ENCODE measurements at places on chromosomes 12 and 14.

- DNase-seq: no peak
Measured at GRCh38 chr14:53630336-53630735, 326.3 kb downstream of the BMP4 start.

GRCh38 chr12:93767524-93767863, 90.3 kb downstream of the CRADD start:
- DNase-seq: no peak

GRCh38 chr12:68007466-68007865, 18.2 kb downstream of the IFNG-AS1 start:
- DNase-seq: no peak

DNA sequence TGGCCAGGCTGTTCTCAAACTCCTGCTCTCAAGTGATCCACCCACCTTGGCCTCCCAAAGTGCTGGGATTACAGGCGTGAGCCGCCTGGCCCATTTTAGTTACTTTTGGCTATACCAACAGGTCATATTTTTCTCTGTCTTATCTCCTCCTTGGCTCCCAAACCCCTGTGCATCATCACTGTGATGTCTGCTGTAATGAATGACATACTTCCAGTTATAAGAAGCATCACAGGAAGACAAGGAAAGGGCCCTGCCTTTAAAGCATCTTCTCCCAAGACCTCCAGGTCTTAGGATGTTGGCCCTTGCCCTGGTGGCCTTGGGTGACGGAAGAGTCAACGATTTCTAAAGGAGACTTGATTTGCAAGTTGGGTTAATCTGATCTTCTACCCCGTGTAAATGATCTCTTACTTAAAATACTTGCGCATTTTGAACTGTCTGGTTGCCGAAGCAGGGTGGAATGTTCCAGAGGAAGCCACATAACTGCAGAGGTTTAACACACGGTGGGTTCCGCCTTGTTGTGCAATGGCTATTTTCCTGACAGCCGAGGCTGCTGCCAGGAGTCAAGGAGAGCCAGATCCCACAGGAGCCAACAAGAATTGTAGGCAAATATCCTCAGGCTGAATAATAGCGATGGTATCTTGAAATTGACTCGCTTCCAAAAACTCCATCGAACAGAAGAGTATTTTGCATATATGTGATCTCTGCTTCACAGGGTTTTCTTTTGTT, 55.7 kb upstream of the PLXNC1 start:
- no peak for DNase-seq

DNA sequence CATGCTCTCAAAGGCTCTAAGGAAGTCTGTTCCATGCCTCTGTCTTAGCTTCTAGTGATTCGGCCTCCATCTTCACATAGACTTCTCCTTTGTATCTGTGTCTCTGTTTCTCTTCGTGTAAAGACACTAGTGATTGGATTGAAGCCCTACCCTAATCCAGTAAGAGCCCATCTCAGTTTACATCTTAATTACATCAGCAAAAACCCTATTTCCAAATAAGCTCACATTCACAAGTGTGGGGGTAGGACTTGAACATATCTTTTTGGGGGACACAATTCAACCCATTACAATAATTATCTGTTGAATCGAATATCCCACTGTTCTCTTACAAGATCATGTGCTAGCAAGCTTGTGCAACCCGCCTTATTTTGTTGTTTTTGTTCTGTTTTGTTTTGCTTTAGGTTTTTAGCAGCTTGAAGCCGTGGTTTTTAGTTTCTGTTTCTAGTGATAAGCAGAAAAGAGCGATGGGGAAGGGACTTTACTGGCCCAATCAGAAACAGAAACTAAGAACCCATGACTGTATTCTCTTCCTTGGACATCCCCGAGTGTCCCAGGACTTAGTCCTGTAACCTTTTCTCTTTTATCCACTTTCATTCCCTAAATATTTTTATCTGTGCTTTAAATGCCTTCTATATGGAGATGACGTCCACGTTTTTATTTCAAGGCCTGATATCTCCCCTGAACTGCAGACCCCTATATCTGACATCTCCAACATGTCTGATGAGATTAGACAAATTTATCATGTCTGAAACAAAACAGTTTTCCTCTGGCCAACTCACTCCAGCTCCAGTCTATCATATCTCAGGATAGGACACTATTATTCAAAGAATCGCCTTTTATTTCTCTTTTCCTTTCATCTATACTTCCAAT, 353.0 kb downstream of the CCDC91 start:
- DNase-seq: no peak

DNA sequence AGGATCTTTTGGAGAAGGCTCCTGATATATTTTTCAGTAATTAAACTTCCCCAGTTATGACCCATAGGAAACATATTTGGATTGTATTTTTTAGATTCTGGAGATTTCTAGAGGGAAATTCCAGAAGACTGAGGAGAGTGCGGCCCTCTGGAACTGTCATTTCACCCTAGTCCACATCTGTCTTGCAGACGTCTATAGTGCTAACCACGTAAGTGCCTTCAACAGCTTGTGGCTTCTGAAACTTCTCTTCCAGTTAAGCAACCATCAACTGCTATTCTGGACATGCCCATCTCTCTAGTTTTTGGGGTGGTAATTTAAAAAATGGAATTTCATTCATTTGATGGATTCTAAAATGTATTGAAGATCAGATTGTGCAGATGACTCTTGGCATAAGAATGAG, 1098.8 kb downstream of the TMEM121 start:
- no peak for DNase-seq

- no peak for DNase-seq
Measured at GRCh38 chr14:61090432-61091216, 109.6 kb downstream of the SLC38A6 start.

- DNase-seq: no peak
Measured at GRCh38 chr12:90268574-90268973, 559.9 kb upstream of the ATP2B1 start.

DNA sequence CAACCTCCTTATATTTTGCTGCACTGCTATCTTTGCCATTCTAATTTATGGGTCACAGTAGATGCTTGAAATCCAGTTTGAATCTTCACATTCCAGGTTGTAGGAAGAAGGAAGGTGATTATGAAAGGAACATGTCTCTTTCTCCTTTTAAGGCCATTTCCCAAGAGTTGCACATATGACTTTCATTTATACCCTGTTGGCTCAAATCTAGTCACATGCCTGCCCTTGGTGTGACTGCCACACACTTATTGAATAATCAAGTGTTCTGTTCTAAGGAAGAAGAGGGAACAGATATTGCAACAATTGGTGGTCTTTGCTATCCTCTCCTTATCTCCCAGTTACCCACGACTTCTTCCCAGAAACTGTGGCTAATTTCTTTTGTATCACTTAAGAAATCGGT, 404.3 kb downstream of the TMEM117 start:
- no peak for DNase-seq

GRCh38 chr12:102401087-102401486, 79.3 kb downstream of the IGF1 start:
- no peak for DNase-seq

DNA sequence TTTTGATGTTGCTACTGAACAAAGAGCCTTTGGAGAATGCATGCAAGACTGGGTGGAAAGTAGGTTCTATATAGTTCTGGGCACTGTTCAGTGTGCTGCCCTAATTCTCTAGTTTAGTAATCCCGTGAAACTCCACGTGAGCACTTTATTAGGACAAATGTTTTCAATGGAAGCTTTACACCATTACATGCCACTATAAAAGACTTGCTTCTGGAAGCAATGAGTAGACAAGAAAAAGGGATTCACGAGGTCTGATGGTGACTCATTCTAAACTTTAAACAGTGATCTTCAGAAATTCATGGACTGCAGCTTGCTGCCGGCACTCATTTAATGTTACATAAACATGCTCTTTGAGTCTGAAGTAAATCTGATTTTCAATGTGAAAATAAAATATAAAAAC, 22.3 kb downstream of the ATG14 start:
- no peak for DNase-seq

DNA sequence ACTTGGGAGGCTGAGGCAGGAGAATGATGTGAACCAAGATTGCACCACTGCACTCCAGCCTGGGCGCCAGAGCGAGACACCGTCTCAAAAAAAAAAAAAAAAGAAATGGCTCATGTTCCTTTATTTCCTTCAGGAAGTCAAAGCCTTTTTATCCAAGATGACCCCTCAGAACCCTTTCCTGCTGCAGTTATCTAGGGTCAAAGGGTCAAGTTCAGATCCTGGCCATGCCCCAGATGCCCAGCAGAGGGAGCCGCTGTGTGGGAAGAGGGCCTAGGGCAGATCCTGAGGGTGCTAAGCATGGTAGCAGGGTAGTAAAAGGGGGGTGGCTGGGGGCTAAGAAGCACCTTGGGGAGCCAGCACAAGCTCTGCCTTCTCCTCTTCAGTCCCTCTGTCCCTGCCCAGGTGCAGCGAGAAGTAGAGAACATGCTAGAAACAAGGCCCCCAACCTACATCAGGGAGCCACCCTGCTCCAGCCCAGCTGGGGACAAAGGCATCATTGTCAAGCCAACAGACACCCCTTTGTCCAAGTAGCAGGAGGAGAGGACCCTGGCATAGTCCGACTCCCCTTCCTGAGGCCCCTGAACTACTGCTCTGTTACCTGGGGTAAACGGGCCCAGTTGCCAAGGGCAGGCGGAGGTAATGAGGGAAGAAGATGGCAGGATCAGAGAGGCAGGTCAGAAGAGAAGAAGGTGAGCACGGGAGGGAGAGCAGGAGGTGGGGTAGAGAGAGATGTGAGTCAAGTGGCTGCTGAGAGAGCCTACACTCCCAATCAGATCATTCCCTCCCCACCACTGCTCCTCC, 6.5 kb downstream of the NFE2 start:
- peak; percentile 91 for DNase-seq

DNA sequence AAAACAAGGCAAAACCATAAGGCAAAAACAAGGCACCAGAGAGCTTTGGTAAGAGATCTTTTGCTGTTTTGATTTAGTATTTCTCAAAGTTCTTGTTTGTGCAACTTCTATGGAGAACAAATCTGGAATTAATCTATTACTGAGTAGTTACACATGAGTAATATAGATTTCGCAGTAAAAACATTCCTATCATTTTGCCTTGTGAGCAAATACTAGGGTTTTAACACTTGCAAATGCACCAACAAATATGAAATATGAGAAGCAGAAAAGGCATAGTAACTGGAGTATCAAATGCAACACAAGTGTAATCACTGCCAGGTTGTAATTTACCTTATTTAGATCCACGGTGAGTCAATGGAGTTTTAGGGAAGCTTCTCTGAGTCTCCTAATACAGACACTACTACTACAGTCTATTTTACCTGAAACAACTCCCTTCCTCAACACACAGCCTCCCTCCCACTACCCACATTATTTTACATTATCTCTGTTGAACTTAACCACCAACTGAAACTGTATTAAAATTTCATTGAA, 324.1 kb downstream of the FLRT2 start:
- DNase-seq: no peak

- DNase-seq: no peak
Measured at GRCh38 chr12:30794591-30795409, 40.0 kb upstream of the CAPRIN2 start.

- DNase-seq: no peak
Measured at GRCh38 chr12:111783046-111783445, 16.3 kb downstream of the ALDH2 start.

GRCh38 chr14:50860478-50861086, 11.3 kb upstream of the ABHD12B start:
- peak; percentile 88 for DNase-seq
